ENCODE measurements at places on chromosomes 5 and 9.

DNA sequence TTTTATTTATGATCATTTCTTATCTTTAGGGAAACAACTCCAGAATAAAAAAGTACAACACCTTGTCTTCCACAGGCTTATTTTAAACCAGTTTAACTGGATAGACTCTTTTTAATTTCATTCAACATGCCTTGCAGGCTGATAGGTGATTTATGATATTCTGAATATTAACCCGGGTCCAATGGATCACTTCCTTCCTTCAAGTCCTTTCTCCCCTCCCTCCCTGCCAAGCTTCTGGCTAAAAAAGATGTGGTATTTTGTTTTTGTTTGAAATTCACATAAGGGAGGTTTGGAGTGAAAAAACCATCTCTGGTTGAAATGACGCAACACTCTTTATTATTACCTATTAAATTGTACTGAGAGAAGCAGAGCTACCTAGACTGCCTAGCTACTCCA lies 265.3 kb downstream of the MLLT3 start:
- DNase-seq: no peak

DNA sequence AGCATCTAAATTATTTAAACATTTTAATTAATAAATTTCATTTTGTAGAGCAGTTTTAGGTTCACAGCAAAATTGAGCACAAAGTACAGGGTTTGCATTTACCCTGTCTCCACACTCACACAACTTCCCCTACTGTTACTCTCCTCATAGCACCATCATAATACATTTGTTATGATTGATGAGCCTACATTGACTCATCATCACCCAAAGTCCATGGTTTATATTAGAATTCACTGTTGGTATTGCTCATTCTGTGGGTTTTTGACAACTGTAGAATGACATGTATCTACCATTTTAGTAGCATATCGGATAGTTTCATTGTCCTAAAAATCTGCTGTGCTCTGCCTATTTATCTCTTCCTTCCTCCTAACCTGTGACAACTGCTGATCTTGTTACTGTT lies 411.1 kb upstream of the MPDZ start:
- no peak for DNase-seq

- DNase-seq: no peak
These were observed 168.1 kb upstream of the RASEF start for GRCh38 chr9:83231039-83231438.

DNA sequence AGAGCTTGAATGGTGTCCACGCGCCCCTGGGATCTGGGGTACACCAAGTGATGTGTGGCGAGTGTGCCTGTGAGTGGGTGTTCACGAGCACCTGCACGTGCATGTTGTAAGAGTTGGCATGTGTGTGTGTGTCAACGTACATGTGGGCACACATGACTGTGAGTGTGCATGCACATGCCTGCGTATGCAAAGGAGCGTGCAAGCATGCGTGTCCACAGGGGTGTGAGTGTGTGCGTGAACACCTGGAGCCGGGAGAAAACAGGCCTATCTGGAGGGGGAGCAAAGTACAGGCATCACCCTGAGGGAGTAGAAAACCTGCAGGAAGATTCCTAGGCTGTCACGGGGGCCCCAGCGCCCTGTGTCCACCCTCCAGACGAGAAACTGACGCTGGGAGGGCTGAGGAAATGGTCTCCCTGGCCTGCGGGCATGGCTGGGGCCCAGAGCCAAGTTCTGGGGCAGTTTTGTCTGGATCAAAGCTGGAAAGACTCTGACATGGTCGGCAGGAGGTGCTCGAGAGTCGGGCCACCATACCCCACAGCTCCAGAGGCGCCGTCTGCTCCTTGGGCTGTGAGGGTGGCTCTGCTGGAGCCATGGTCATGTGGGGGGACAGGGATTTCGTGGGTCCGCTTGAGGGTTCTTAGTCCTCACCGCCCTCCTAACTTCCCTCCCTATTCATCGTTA lies 31.8 kb downstream of the PTGES start:
- DNase-seq: no peak

- no peak for DNase-seq
These were observed 6.5 kb downstream of the TLE1 start for GRCh38 chr9:81682797-81683196.

DNA sequence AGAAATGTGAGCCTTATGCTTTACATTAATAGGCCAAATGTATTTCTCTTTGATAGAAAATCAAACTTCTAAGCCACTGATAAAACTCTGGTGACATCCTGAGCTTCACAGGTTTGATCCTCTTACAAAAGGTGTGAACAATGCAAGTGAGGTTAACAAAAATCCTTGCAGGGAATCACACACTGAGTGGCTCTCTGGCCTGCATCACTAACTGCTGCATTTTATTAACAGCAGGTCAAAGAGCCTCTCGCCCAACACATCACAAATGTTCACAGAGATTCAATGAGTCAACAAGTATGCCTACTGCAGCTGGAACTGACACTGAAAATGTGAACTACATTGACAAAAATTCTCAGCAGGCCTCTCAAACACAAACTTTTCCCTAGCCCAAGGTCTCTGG lies 122.3 kb downstream of the SEMA5A start:
- DNase-seq: no peak

DNA sequence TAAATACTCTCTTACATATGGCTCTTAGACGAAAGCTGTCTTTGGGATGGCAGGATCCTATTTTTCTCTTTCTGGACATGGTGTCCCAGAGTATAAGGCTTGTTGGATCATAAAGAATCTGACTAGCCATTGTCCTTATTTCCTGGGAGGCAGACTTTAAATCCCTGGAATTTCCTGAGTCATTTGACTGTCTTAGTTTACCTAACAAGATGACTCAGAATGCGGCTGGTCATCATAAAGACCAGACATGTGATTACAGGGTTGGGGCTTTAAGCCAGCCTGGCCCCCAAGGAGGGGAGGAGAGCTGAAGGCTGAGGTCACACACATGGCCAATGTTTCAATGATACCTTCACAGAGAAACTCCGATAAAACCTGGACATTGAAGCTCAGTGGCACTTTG lies 37.2 kb downstream of the FAM240B start:
- no peak for DNase-seq

GRCh38 chr5:76704131-76704663 lies 11.7 kb upstream of the F2R start:
- no peak for DNase-seq

- DNase-seq: no peak
These were observed 37.5 kb downstream of the NAA35 start for GRCh38 chr9:85978496-85978895.

DNA sequence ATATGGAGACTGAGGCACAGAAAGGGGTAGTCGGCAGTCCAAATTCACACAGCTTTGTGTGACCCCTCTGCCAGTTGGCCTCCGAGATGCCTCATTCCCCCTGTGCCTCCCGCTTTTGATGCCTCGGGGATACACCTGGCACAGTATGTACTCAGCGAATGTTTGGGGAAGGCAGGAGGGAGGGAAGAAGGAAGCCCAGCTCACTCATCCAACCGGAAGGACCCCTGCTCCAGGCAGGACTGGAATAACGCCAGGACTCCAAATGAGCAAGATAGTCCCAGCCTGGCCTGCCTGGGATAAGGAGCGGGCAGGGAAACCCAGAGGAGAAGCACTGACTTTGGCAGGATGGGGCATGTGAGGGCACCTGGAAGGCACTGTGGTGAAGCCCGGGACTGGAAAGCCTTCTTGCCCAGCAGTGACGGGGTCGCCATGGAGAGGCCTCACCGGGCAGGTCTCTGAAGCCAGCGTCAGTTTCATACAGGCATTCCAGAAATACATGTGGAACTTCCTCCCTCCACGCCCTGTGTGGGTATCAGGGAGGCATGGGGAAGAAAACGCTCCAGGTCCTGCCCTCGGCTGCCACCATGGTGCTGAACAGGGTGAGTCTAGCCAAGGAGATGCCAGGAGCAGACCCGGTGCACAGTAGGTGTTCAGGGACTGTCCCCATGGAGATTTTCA lies 20.3 kb downstream of the LMX1B start:
- DNase-seq: no peak

DNA sequence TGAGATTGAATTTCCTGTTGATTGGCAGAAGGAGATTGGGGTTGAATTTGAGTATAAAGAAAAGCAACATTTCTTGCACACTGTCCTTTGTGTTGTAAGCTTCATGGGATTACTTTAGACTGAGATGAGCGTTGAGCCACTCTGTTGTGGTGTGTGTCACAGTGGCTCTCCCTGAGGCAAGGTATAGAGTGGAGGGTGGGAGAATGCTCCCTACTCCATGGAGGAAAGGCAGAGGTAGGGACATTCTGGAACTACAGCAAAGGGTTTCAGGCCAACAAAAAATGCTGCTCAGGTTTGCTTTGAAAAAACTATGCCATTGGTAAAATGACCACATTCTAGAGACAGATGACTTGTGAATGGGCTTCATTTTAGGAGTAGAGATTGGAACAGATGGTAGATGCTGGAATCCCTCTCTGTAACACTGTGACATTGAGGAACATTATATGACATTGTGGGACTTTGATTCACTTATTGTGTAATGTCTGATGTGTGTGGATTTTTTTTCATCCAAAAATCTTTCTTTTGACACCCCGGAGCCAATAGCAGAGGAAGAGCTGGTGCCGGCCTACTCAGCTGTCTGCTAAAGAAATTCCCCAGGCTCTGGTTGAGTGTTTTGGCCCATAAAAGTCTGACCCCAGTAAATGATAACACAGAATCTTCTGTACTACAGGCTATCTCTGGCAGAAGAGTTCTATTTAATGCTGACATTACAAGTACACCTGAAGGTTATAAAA lies 6.2 kb upstream of the CEP120 start:
- DNase-seq: no peak

DNA sequence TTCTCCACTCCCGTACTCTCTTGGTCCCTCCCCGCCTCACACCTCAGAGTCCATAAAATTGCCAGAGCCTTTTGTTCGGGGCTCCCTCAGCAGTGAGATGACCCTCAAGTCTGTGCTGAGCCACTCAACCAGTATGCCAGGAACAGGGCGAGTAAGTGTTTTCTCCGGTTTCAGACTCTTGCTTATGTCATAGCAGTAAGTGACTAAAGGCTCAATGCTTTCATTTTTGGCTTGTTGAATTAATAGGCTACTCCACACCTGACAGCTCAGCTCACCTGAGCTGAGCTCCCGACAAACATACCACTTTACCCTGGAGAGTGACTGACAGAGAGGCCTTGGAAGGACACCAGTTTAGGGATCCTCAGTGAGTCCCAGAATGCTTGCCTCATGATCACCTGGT lies 30.5 kb downstream of the PCSK1 start:
- DNase-seq: no peak
